ENCODE measurements at places on chromosomes 1 and 21.

DNA sequence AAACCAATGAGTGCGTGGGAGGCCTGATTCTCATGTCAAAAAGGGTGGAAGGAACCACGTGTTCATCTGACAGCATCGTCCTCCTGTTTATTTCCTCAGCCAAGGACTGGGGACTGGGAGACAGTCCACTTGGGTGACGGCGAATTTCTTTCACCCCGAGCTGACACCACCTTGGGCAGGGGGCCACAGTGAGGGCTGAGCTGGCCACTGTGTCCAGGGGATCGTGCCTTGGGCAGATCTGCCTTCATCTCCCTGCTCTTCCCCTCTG lies 122.1 kb downstream of the SIM2 start:
- DNase-seq = no peak

- no peak for DNase-seq
Observed at GRCh38 chr21:34179204-34179935, 106.0 kb downstream of the MRPS6 start.

DNA sequence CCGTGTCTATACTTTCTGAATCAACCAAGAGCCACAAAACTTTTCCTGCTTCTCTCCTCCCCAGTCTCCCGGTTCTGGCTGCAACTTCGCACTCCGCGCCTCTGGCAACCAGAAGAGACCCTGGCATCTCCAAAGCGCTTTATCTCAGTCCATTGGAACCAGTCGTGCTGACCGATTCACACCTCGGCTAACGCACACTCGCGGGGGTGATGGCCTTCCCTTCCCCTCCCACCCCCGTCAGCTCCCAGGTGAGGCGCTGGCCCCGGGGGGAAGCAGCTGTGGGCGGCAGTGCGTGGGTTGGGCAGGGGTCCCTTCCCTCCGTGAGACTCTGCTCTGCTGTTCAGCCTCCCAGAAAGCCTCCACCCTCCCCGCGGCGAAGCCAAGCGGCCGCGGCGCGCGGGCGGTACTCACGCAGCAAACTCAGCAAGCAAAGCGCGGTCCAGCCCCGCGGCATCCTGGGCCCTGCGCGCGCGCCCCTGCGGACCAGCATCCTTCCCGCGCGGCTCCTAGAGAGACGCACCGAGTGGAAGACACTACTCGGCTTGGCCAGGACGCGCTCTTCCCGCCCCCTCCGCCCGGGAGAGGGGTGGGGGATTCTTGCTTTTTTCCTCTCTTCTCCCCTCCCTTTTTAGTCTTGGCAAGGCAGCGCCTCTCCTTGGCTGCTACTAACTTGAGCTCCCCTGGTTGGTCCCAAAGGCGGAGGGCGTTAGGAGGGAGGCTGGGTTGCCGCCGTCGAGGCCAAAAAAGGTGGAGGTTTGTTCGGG lies at the start of gene CD34:
TSS of gene CD34 (minus strand) at position 535 of the 764 bp plus-strand sequence. CDS start at position 490, 45 bp downstream.
- no peak for DNase-seq

GRCh38 chr1:50971748-50972305 lies 1.8 kb downstream of the CDKN2C start:
- DNase-seq = no peak

GRCh38 chr1:90370686-90371447 lies 346.2 kb downstream of the BARHL2 start:
- no peak for DNase-seq

- no peak for DNase-seq
Observed at GRCh38 chr1:82299656-82300055, 498.9 kb downstream of the ADGRL2 start.

GRCh38 chr1:46558966-46559365 lies 7.5 kb upstream of the KNCN start:
- DNase-seq = no peak

GRCh38 chr1:77303387-77303786 lies 21.6 kb downstream of the AK5 start:
- DNase-seq = no peak

DNA sequence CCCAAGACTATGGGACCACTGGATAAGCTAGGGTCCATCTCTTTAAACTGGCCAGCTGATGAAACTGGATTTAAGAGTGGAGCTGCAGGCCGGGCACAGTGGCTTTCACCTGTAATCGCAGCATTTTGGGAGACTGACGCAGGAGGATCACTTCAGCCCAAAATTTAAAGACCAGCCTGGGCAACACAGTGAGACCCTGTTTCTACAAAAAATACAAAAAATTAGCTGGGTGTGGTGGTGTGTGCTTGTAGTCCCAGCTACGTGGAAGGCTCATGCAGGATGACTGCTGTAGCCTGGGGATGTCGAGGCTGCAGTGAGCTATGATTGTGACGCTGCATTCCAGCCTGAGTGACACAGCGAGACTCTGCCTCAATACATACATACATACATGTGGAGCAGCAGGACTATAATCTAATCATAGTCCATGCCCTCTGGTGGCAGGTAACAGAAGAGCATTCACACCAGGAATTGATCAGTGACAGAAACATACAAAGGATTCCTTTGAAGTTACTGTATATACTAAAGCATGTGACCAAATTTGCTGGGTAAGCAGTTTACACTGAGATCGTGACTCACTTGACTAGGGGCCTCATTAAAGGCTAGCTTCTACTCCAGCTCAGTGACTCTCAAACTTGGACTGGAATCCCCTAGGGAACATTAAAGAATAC lies 101.5 kb upstream of the SLFNL1 start:
- DNase-seq = peak; percentile 31

DNA sequence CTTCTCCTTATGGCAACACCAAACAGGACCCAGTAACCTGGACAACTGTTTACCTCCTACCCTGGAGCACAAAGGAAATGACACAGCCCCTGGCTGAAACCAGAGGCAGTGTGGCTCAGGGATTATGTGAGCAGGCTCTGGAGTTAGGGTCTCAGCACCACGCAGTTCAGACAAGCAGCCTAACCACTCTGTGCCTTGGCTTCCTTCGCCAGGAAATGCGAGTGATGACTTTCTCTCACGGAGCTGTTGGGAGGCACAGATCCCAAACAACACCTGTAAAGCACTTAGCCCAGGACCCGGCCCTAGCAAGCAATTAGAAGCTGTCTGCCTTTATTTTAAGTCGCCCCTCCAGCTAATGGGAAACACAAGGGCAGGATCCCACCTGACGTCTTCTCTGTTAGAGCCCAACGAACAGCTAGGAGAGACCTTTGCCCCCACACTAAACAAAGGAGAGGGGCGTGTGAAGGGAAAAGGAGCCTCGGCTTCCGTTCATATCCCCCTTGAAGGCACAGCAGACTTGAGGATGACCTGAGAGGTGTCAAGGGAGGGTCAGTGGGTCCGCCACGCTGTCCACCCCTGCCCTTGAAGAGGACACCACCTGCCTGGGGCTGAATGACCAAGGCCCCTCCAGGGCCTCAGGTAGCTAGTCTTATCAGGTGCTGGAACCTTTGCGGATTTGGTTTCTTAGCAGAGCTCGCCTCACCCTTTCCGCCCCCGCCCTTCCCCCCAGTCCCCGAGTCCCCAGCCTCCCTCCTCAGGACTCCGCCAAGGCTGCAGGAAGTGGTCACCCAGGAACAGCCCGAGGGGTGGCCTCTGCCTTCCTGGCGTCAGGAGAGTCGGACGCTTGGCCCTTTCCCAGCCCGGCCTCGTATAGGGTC lies 860 bp downstream of the TMEM63A start:
- DNase-seq = no peak

- DNase-seq = no peak
Observed at GRCh38 chr1:32273391-32274208, 18.3 kb upstream of the HDAC1 start.

- DNase-seq = no peak
Observed at GRCh38 chr1:113993072-113993471, 13.8 kb downstream of the OLFML3 start.

DNA sequence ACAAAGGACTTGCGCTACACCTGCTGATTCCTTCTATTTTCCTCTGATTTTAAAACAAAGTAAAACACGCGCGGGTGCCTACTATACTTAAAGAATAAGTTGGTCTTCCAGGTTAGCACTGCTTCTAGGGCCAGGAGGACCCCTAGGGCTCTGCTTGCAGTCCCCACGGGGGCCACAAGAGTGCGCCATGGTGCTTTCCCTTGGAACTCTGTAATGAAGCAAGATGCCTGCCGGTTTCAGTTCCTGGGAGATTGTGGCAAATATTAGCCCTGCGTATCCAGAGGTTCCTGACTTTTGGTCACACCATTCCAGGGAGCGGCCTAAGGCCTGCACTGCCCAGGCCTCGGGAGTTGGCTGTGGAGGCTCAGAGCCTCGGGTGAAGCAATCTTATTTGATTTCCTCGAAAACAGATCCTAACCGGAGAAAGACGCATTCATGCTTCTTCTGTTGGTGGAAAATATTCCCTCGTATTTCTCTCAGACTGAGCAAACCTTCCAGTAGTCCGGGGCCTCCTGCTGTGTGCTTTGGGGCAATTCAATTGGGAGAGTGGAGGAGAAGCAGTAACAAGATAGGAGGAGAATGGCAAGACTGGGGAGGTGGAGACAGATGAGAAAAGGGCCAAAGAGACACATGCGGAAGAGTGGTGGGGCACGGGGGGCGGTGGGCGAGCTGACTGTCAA lies 25.3 kb downstream of the ADAM30 start:
- no peak for DNase-seq

DNA sequence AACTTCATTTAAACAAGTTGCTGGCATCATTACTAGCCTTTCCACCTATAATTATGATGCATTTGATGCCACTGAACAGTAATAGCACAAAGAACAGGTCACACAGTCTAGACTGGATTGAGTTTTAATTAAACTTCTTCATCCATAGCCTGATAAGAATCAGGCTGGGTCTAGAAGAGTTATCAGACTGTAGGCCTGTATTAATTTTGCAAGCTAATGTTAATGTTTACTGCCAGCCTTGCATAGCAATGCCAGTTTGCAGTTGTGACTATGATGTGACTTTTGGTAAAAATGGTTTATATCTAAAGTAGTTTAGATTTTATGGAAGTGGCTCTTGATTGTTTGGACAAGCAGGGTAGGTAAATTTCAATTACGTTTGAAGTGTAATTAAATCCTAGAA lies 68.0 kb downstream of the PRKAA2 start:
- DNase-seq = no peak

DNA sequence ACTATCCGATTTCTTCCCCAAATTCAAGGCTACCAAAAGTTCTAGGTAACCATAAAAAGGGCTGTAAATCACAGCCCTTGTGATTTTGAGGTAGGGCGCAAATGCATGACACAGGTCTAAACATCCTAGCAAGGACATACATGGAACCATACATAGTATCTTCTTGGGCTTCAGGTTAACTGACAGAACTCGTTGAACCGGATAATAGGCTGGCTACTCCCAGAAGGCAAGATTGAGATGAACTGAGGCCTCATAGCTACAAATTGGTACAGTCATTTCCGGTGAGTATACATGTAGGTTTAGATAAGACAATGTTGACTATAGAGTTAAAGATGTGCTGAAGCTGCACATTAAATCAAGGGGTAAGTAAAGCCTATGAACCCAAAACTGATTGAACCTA lies 27.3 kb upstream of the TP53BP2 start:
- no peak for DNase-seq

DNA sequence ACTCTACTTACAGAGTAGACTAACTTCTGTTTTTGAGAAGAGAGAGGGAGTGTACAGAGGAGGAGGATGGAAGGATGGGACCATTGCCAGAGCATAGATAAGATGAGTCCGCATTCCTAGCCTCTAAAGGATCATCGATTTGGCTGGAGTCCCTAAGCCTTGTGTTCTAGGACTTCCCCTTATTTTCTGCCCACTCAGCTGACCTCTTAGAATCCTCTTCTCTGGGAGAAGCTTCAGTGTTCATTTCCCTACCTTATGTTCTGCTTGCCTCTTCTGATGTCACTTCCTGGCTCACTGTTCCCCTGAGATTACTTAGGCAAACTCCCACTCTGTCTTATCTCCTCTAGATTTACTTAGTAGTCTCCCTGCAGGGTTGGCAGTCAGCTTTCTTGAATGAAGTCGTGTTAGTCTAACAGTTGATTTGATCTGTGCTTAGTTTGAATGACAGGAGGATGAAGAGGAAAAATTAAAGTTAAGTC lies 156.7 kb downstream of the SYT2 start:
- peak; percentile 92 for DNase-seq

GRCh38 chr1:162366671-162367070 lies 10.0 kb downstream of the SPATA46 start:
- no peak for DNase-seq

GRCh38 chr1:116904791-116905320 lies 4.9 kb upstream of the PTGFRN start:
- DNase-seq = no peak

DNA sequence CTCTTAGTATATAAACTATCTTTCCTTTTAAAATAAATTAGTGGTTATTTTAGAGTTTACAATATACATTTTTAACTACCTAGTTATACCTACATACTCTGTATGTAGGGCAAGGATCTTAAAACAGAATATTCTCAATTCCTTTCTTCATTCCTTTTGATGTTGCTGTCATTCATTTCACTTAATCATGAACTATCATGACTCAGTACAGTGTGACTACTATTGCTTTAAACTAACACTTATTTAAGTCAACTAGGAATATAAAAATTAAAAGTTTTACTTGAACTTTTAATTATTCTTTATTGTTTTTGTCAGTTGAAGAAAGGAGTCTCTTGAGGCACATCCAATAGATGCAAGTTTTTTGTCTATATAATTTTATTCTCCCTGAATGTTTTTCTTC lies 726.4 kb downstream of the BRINP3 start:
- no peak for DNase-seq

GRCh38 chr21:15063081-15063813 lies 1.6 kb downstream of the NRIP1 start:
- DNase-seq = no peak

DNA sequence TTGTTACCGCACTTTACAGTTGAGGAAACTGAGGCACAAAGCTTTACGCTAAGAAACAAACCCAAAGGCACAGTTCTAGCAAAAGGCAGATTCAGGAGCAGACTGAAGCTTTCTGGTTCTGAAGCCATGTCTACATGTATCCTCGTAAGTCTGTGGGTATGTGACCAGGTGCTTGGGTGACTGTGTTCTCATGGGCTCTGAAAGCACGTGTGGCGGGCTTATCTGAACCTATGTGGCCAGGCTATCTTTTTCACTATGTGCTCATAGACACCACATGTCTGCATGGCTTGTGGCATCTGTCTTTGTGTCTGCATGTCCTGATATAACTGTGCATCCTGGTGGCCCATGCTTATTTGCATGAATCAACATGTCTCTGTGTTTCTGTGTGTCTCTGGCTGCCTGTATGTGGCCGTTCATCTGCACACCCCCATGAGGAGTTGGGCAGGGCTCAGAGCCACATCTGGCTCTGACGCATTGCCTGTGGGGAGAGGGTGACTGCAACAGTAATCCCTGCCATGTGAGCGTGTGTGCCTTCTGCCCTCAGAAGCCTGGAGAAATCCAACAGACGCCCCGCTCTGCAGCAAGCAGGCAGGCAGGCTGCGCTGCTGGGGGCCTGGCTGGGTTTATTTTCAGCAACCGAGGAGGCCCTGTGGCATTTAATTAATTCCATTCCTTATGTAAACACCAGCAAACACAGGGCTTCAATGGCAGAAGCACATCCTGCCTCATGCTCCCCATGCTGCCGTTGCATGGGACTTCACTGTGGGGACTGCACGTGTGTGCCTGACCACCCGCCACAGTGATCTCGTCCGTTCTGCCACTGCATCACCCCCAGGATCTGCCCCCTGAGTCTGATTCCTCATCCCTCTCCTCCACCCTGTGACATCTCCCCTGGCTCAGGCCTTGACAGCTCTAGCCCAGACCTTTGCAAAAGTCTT lies 115.4 kb downstream of the TRABD2B start:
- DNase-seq = no peak

GRCh38 chr1:90357995-90358394 lies 359.1 kb downstream of the BARHL2 start:
- no peak for DNase-seq

- no peak for DNase-seq
Observed at GRCh38 chr1:57319165-57319564, 104.7 kb downstream of the DAB1 start.
